ENCODE measurements at places on chromosomes 12 and 14. TPM values are rescaled to one million over a fixed set of nuclear protein-coding genes. Genes with fewer than 3 reads are reported as not detected.

The MVK gene
- total RNA-seq, result 12.7 TPM

The CAPZA3 gene
- not detected for total RNA-seq

The TAS2R9 gene
- not detected for total RNA-seq

The KRT80 gene
- 10.3 TPM for total RNA-seq
